ENCODE measurements at places on chromosomes 16 and 17.

DNA sequence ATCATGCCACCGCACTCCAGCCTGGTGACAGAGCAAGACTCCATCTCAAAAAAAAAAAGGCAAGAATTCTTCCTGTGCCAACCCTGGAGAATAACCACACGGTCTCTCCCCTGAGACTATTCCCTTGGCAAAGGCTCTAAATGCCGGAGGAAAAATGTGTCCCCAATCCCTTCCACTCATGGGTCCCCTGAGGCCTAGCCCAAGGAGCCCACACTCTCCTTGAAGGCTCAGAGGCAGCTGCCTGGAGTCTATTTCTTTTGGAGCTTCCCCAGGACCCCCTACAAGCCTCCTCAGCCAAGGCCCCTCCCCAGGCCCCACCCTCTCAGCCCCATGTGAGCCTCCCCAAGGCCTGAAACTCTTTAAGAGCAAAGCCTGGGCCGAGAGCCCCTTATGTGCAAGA lies 16.6 kb downstream of the CEP131 start:
- no peak for DNase-seq

- DNase-seq, result no peak
These were observed 19.9 kb downstream of the LDHD start for GRCh38 chr16:75096656-75097055.

DNA sequence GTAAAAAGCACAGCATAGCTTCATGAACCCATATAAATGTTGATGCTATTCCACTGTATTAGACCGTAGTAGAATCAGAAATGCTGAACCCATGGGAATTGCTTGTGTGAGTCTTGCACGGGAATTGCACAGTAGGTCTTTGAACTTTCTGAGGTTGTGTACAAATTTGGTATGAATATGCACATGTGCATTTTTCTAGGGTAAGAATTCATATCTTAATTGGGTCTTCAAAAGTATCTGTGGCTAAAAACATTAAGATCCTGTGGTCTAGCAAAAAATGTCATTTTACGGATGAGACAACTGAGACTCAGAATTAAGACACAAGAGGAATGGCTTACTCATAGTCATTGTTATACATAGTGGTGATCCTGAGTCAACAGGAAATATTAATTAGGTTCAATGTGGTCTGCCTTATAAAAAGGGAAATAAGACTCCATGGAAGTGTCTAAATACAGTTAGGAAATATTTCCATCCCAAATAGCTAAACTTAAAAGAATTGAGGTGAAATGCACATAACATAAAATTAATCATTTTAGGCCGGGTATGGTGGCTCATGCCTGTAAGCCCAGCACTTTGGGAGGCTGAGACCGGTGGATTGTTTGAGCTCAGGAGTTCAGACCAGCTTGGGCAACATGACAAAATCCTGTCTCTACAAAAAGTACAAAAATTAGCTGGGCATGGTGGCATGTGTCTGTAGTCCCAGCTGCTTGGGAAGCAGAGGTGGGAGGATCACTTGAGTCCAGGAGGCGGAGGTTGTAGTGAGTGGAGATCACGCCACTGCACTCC lies 22.8 kb downstream of the TAOK1 start:
- DNase-seq, result no peak

DNA sequence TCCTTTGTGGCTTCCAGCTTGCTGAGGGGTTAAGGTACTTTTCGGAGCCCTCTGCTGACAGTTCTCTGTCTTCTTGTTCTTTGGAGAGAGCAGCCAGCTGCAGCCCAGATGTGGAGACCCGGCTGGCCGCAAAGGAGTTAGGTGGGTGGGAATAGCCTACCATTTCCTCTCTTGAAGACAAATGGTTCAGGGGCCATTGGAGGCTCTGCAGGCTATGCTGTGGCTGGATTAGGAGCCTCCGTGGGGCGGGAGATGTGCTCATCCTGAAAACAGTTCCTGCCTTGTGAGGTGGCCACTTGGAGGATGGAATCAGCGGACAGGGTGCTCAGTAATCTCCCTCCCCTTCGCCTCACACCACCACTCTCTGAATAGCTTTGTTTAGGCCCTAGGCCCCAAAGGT lies 30.3 kb downstream of the MEOX1 start:
- no peak for DNase-seq

GRCh38 chr16:8251298-8251697 lies 339.0 kb downstream of the TMEM114 start:
- no peak for DNase-seq

DNA sequence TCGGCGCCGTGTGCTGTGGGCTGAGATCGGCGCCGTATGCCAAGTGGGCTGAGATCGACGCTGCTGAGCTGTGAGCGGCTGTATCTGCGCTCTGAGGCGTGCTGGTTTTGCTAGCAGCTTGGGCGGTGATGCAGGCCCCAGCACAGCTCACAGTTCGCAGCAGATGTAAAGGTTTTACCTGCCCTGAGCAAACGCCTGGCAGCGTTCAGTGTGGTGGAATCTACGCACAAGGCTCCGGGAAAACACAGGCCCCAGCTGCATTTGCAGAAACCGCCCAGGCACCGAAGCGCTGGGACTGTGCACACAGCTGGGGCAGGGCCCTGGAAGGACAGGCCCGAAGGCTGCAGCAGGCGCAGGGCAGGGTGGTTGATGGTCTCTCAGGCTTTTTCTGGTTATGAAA lies 8.0 kb upstream of the ZNF469 start:
- DNase-seq, result no peak

DNA sequence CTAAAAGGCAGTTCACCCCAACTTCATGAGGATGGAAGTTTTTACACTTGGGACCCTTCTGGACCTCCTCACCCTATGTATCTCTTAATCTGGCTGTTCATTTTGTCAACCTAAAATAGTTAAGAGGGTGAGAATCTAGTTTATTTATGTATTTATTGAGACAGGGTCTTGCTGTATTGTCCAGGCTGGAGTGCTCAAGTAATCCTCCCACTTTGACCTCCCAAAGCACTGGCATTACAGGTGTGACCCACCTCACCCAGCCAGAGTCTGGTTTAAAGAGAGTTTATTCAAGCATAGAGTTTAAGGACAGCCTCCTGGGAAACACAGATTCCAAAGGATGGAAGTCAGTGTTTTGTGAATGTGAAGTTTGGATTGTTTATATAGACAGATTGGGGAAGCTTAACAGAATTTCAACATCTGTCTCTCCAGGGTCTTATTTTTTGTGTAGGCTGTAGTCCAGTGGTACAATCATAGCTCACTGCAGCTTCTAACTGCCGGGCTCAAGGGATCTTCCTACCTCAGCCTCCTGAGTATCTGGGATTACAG lies 8.0 kb upstream of the APPBP2 start:
- no peak for DNase-seq

GRCh38 chr17:62967205-62967529 lies 1.1 kb downstream of the TANC2 start:
- no peak for DNase-seq

GRCh38 chr16:62974424-62974823 lies 938.2 kb upstream of the CDH8 start:
- no peak for DNase-seq

GRCh38 chr17:16987830-16988601 lies 16.1 kb upstream of the TNFRSF13B start:
- no peak for DNase-seq

DNA sequence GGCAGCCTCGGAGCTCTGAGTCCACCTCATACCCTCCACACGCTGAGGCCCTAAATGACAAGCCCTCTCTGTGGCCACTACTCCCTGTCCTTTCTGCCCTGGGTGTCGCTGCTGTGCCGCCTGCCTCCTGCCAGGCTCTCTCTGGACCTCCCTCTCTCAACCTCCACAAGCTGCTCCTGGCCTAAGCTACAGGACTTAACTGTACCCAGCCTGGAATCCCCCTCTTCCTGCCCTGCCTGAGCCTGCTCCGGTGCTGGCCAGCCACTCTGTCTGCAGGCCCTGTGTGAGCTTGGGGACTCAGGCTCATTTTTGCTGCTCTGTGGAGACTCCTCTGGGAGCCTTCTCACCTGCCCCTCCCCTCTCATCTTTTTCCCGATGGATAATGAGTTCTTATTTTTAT lies 21.5 kb downstream of the IFT140 start:
- DNase-seq, result no peak

DNA sequence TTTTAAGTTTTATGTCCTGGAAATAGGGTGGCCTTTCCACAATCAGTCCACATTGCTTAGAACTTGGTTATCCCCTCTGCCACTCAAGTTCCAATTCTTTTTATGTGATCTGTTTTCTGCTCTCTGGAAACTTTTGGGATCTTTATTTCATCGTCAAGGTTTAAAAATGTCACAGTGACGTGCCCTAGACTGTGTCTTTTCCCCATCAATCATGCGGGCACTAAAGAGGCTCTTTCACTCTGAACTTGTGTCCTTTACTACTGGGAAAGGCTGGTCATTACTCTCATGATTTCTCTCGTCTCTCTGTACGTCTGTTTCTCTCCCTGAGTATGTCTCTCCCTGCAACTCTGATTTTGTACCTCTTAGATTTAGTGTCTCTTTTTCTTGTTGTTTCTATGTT lies 189.8 kb upstream of the AXIN2 start:
- DNase-seq, result no peak

DNA sequence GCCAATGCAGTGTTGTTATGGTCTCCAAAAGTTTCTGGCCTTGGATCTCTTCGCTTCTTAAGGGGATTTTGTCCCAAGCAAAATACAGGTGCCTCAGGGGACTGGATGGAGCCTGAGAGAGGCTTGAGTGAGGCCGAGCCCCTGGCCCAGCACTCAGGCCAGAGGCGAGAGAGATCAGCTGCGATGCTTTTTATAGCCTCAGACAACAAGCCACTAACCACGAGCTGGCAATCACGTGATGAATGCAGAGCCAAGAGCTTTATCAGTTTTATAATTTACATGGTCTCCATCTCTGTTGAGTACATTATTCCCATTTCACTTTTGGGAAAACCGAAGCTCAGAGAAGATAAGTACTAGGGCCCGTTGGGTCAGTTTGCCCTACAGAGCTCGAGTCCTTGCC lies 360.0 kb upstream of the CDH5 start:
- no peak for DNase-seq

Measured in G401 (cell line).